Activated gamma-delta T cell treated with anti-CD3 and anti-CD28 coated beads, Interleukin-2, amount 50 U/mL, for 16 hours (primary cell): ENCODE measurements at places on chromosomes 4 and X.

DNA sequence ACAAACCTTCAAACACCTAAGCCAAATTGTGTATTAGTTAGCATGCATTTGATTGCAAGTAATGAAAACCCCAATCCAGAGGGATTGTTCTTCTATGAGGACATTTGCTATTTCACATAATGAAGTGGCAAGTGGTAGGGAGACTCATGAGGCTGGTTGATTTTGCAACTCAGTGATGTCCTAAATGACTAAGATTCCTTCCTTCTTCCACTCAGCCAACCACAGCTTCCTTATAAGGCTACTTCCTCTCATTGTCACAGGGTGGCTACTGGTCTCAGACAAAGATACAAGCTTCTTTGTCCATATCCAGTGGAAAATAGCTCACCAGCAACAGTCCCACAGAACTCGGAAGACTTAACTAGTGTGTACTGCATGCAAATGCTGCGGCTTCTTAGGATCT lies 5.3 kb upstream of the OTC start:
- DNase-seq, result no peak

GRCh38 chrX:94045724-94046123 lies 371.7 kb downstream of the FAM133A start:
- DNase-seq, result no peak

GRCh38 chrX:24186483-24186882 lies 37.0 kb downstream of the ZFX start:
- no peak for DNase-seq

DNA sequence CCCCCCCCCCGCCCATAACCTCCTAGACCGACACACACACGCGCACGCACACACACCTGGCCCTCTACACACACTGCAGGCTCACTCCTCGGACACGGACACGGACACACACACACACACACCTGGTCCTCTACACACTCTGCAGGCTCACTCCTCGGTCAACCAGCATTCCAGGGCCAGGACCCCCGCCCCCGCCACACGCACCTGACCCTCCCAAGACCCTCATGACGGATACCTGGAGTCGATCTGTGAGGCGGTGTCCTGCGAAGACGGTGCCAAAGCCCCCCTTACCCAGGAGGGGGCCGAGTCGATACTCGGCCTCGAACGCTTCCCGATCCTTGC lies 552 bp downstream of the PIM2 start:
- no peak for DNase-seq

- no peak for DNase-seq
Measured at GRCh38 chrX:81957318-81957717, 755.4 kb downstream of the SH3BGRL start.

DNA sequence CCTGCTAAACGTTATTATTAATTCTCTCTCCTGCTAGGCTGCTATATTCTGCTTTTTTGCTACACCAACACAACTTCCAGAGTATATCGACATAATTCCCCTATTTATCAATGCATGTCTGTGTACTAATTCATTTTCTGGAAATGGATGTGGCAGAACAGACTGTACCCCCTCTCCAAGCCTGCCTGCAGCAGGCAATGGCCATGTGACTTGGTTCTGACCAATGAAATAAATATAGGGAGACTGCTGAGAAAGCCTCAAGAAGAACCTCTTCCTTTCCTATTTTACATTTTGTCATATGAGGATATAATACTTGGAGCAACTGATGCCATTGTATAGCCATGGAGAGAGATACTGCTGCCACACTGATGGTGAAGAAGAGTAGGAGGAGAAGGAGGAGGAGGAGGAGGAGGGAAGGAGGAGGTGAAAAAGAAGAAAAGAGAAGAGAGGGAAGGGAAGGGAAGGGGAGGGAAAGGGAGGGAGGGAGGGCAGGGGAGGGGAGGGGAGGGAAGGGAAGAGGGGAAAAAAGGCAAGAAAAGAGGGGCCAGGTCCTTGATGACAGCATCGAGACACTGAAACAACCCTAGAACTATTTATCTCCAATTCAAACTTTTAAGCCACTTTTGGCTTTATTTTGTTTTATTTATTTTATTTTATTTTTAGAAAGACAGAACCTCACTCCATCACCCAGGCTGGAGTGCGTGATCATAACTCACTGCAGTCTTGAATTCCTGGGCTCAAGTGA lies 57.0 kb upstream of the SPP1 start:
- DNase-seq, result no peak

DNA sequence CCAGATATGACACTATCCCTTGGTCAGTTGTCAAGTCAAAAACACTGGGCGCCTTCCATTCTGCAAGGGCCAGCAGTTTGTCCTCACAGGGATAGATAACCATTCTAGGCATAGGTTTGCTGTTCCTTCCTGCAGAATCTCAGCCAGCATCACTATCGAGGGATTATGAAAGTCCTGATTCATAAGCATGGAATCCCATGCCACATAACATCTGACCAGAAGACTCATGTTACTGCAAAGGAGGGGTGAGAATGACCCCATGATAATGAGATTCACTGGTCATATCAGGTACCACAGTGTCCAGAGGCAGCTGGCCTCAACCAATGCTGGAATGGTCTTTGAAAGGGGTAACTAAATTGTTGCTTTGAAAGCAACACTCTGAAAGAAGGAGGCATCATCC lies 84.7 kb downstream of the OTC start:
- DNase-seq, result no peak

DNA sequence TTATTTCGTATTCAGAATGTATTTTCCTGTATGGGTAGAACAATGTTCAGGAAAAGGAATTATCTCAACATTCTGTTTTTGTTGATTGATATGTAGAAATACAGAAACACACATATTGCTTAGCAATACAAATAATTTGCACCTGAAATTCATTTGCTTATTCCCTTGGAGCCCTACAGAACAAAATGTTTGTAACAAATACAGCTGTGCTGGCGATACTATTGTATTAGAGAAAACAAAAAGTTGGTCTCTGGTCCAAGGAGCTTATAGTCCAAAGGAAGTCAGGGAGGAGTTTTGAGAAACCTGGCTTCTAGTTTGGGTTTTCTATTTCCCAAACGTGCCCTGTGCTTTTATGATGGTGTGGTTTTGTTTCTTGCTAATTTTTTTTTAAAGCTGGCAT lies 37.8 kb upstream of the CAPN6 start:
- no peak for DNase-seq

GRCh38 chr4:176601124-176601523 lies 191.6 kb downstream of the VEGFC start:
- no peak for DNase-seq

DNA sequence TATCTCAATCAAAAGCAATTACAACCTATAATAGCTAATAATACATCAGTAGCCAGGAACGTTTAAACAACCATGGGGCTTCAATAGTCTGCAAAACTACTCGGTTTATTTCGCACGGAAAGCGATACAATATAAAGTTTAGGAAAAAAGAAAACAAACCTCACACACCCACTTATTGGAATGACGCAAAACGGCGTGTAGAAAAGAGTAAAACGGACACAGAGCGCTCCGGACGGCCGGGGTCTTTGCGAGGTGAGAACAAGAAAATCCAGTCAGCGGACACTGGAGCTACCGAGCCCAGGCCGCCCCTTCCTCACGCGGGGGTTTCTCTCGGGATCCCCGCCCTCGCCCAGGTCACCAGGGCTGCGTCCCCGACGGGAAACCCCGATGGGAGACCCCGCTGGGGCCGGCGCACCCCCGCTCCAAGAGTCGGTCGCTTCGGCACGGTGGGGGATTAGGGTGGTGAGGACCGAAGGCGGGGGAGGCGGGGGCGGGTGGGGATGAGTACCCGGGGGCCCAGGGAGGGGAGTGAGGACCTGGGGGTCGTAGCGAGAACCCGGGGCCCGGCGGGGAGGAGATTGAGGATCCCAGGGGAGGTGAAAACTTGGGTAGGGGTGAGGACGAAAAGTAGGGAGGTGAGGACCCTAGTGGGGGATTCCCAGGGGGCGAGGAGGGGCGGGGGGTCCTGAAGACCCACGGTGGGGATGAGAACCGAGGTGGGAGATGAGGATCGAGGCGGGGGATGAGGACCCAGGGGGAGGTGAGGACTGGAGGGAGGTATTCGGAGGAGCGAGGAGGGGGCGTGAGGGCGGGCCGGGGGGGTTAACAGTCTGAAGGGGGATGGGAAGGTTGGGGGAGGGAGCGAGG lies 737 bp downstream of the NELFA start:
- DNase-seq, result no peak

DNA sequence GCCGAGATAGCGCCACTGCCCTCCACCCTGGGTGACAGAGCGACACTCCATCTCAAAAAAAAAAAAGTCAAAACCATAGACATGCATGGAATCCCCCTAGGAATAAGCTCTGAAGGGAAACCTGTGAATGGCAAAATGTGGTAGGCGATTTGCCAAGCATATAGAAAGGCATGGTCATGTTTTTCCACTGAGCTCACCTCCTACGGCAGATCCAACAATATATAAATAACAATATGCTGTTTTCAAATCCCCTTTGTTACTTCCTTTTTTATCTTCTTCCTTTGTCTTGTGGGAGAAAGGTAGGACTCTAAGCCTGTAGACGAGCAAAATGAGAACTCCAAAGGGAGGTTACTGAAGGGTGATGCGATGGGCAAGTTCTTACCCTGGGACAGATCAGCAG lies 219.0 kb downstream of the PALLD start:
- no peak for DNase-seq

GRCh38 chr4:186192066-186192612 lies 772 bp downstream of the CYP4V2 start:
- DNase-seq, result no peak

DNA sequence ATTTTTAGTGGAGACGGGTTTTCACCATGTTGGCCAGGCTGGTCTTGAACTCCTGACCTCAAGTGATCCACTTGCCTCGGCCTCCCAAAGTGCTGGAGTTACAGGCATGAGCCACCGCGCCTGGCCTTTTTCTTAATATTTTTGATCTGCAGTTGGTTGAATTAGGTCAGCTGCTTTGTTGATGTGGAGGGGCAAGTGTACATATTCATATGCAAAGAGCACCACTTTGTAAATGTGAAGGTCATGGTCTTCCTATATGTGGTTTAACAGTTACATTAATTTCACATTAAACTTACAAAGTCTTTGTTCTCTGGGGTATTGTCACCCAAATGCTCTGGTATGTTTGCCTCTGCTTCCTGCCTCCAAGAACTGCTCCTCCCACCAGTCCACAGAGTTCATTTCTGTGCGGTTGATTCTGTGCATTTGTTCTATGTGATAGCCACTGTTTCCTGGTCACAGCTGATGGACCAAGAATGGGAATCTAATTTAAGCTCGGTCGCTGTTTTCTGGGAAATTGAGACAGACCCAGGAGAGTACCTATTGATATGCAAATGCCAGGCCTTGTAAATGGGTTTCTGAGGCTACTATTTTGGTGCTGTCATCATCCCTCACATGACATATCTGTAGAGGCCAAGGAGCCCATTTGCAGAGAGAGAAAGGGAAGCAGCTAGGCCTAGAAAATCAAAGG lies 26.9 kb upstream of the HPSE start:
- DNase-seq, result no peak

GRCh38 chr4:38017609-38018008 lies 57.4 kb downstream of the PTTG2 start:
- DNase-seq, result no peak

DNA sequence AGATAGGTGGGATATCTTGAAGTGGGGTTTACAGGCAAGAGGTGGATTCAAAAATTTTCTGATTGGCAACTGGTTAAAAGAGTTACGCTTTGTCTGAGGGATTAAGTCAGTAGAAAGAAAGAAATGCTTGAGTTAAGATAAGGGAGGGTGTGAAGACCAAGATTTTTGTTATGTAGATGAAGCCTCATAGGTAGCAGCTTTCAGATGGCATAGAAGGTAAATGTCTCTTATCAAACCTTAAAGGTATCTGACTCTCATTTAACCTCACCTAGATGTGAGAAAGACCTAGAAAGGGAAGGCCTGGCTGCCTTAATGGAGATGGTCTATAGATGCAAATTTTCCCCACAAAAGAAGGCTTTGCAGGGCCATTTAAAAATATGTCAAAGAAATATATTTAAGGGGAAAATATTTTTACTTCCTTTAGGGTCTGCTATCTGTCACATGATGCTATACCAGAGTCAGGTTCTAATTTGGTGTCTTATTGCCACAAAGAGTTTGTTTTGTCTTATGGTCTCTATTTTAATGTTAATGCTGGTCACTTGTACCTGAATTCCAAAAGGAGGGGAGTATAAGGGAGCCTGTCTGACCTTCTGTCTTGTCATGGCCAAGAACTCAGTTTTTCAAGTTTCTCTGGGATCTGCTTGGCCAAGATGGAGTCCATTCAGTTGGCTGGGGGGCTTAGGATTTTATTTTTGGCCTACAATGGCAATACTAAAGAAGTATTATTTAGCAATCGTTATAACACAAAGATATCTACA lies 699.1 kb upstream of the AMOT start:
- DNase-seq, result no peak

GRCh38 chrX:108537005-108537404 lies 97.4 kb downstream of the COL4A5 start:
- no peak for DNase-seq

DNA sequence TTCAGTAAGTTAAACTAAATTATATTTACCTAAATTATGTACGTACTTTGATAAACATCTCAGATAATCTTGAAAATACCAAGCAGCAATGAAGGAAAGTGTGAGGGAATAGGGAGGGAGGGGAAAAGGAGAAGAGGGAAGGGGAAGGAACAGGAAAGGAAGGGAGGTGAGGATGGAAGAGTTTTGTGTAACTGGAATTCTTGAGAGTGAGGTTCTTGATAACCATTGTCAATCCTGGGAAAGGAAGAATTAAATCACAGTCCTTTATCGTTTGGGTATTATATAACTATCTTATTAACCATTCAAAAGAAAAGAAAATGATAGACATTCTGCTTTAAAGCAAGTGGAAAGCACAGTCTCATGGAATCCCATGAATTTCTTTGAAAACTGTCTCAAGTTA lies 795.0 kb downstream of the CCSER1 start:
- no peak for DNase-seq

- no peak for DNase-seq
Measured at GRCh38 chrX:57447856-57448255, 144.0 kb upstream of the ZXDB start.

- DNase-seq, result no peak
Measured at GRCh38 chr4:47510506-47511143, 25.6 kb downstream of the ATP10D start.
